ENCODE measurements at places on chromosomes 2 and 18.

GRCh38 chr18:72868585-72869225, 918 bp upstream of the NETO1 start:
- no peak for DNase-seq

- no peak for DNase-seq
Observed at GRCh38 chr2:147718831-147719230, 126.0 kb upstream of the ACVR2A start.

DNA sequence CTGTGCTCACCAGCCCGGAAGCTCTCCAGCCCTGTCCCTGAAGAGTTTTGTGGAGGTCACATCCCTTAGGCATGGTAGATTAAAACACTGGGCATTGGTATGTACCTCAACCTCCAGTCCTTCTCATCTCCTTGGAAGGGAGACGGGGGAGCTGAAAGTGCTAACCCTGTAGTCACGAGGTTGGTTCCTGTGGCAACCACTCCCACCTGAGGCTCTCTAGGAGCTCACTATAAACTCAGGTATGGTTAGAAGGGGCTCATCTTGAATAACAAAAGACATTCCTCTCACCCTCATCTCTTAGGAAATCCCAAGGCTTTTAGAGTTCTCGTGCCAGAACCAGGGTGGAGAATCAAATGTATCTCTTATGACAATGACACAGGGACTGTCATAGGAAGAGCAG, 43.0 kb upstream of the MGAT4A start:
- DNase-seq = no peak

- DNase-seq = no peak
Observed at GRCh38 chr18:2853926-2854664, 7.3 kb downstream of the EMILIN2 start.

- peak; percentile 49 for DNase-seq
Observed at GRCh38 chr18:13528739-13529392, 197.5 kb downstream of the FAM210A start.

DNA sequence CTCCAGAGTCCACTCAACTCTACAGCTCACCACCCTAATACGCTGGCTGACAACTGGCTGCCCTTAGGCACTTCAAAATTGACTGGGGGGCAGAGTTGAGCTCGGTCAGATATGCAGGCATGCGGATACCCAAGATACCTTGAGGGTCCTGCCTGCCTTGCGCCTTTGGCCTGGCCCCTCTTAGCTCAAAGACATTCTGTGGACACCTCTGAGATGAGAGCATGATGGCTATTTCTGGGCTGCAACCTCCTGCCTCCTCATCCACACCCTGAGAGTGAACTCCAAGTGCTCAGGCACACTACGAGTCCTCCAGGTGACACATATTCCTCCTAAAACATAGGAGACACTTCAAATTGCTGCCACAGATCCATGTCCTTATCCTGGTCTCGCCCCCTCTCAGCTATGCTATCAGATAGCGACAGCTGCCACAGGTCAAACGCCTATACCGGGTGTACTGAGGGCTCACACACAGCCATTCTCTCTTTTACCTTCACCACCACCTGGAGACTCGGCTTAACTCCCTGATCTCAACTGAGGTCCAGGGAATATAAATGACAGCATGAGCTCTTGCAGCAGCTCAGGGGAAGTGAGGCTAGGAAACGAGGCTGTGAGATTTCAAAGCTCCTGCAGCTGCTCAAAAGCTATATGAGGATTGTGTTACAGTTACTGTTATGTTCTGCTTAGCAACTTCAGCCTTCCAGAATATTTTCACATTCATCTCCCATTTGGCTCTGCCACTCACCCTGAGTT, 60.5 kb upstream of the TEX51 start:
- peak; percentile 76 for DNase-seq

GRCh38 chr18:62938006-62938405, 222.7 kb downstream of the PHLPP1 start:
- DNase-seq = no peak

Data from osteocyte (in vitro differentiated cells).